ENCODE measurements at places on chromosomes 5 and 9. TPM values are rescaled to one million over a fixed set of nuclear protein-coding genes. Genes with fewer than 3 reads are reported as not detected.

SLC25A51 gene
- 32.4 TPM for total RNA-seq

CENPK gene
- 16.1 TPM for total RNA-seq

LAMC3 gene
- total RNA-seq: 0.74 TPM

FAM193B gene
- total RNA-seq: 22.0 TPM

HEMGN gene
- not detected for total RNA-seq

FANCC gene
- total RNA-seq: 5.5 TPM

BTNL8 gene
- not detected for total RNA-seq

LCN1 gene
- not detected for total RNA-seq

SARDH gene
- total RNA-seq: 6.2 TPM

GALNT10 gene
- total RNA-seq: 17.3 TPM

PCDHGA9 gene
- total RNA-seq: 1.9 TPM

F12 gene
- total RNA-seq: 0.74 TPM

PCDHGA4 gene
- 1.0 TPM for total RNA-seq

MYMK gene
- total RNA-seq: not detected

SETX gene
- 16.5 TPM for total RNA-seq

PKD2L2 gene
- not detected for total RNA-seq

FOXD4L6 gene
- total RNA-seq: not detected

SLC25A48 gene
- total RNA-seq: not detected

B4GALT1 gene
- 38.2 TPM for total RNA-seq

TIMD4 gene
- not detected for total RNA-seq

FCN1 gene
- not detected for total RNA-seq

SLC34A3 gene
- not detected for total RNA-seq

KIF2A gene
- 28.5 TPM for total RNA-seq

LHX3 gene
- not detected for total RNA-seq

HAVCR2 gene
- total RNA-seq: 0.17 TPM

SPINK4 gene
- total RNA-seq: not detected

TSLP gene
- total RNA-seq: 1.2 TPM

CATSPER3 gene
- total RNA-seq: 0.30 TPM

BARHL1 gene
- total RNA-seq: not detected

CDC20B gene
- not detected for total RNA-seq

SGCD gene
- total RNA-seq: 1.3 TPM

ALDH1A1 gene
- 0.17 TPM for total RNA-seq

PDE8B gene
- 0.15 TPM for total RNA-seq

PCDHGA8 gene
- 0.15 TPM for total RNA-seq

GHR gene
- 1.0 TPM for total RNA-seq

TERT gene
- not detected for total RNA-seq

ACOT12 gene
- 0.84 TPM for total RNA-seq

ZBTB26 gene
- total RNA-seq: 2.5 TPM

OBP2B gene
- not detected for total RNA-seq

SHOC1 gene
- total RNA-seq: under 0.01 TPM

DDX4 gene
- not detected for total RNA-seq

C9orf57 gene
- total RNA-seq: not detected

CDC25C gene
- total RNA-seq: 29.4 TPM

IFNA13 gene
- total RNA-seq: not detected

SLC36A2 gene
- total RNA-seq: not detected

ORM2 gene
- not detected for total RNA-seq

SH3PXD2B gene
- 24.1 TPM for total RNA-seq

SCGB3A2 gene
- total RNA-seq: not detected

TMEM8B gene
- 4.3 TPM for total RNA-seq

ANXA2R gene
- total RNA-seq: 1.6 TPM

TAF11L10 gene
- not detected for total RNA-seq

KCNT1 gene
- total RNA-seq: not detected

ARL14EPL gene
- total RNA-seq: not detected

All from bronchus fibroblast of lung (primary cell).